Activated CD4-positive, alpha-beta T cell treated with anti-CD3 and anti-CD28 coated beads, Interleukin-2, amount 50 U/mL, for 24 hours (primary cell): ENCODE measurements at places on chromosomes 3 and 15.

- DNase-seq, result no peak
Observed at GRCh38 chr3:65796676-65797075, 242.0 kb downstream of the MAGI1 start.

DNA sequence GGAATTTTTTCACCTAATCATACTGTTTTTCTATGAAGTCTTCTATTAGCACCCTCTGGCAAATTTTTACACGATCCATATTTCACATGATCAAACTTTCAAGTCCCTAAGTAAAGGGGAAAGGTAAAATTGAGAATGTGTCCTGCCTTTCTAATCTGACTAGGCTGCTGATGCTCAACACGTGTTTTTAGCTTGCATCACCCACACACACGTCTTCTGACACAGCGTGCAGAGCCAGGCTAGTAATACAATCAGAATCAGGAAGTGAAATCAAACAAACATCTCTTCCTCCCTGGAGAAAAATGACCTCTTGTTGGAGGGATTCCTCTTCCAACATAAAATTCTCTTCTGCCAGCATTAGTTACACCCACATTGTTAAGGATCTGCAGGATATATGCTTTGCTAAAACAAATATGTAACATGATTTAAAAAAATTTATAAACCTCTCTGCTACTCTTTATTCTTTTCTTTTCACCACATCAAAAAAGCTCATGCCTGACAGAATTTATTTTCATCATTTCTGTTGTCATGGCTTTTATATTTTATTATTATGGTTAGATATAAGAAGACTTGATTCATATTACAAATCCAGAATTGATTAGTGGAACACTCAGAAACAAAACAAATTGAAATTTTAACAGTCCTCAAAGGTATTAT is 122.4 kb downstream of the RAP2B start:
- DNase-seq, result no peak

GRCh38 chr15:89514596-89515406 is 18.4 kb upstream of the RHCG start:
- DNase-seq, result no peak

- no peak for DNase-seq
Observed at GRCh38 chr3:194953291-194953690, 267.6 kb downstream of the FAM43A start.

DNA sequence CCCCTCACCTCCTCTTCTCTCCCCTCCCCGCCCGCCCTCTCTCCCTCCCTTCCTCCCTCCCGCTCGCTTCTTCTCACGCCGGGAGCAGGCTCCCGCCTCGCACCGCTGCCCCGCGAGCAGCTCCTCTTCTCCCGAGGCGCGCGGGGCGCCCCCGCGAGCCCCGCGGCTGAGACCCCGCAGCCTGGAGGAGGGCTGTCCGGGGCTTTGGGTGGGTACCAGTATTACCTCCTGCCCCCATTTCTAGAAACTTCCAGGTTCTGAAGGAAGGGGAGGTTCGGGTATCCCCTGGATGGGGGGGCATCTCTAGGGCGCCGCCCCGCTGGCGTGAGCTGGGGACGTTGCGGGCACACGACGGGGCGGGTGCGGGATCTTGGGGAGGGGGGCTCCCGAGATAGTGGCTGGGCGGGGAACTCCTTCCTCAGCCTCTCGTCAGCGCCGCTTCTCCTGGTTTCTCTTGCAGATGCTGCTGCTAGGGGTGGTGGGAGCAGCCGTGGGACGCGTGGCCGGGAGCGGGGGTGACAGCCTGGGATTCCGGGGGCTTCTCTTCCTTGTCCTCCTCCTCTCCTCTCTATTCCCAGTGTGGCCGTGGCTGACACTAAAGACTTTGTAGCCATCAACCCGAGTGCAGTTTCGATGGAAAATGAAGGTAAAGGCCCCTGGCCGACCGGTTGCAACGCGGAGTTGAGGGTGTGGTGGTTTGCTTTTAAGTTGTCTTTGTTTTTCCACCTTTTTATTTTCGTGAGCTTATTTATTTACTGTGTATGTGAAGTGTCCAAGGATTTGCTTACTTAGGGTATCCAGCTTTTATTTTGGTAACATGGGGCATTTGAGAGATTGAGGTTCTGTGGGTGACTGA is 474 bp downstream of the ATP2C1 start:
- peak; percentile 3 for DNase-seq

DNA sequence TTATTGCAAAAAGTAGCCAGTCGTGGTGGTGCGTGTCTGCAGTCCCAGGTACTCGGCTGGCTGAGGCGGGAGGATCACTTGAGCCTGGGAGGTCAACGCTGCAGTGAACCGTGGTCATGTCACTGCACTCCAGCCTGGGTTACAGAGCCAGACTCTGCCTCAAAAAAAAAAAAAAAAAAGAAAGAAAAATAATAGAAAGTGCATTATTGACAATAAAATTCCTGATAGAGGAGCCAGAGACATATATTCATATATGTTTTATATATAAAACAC is 43.6 kb upstream of the PYDC2 start:
- no peak for DNase-seq

DNA sequence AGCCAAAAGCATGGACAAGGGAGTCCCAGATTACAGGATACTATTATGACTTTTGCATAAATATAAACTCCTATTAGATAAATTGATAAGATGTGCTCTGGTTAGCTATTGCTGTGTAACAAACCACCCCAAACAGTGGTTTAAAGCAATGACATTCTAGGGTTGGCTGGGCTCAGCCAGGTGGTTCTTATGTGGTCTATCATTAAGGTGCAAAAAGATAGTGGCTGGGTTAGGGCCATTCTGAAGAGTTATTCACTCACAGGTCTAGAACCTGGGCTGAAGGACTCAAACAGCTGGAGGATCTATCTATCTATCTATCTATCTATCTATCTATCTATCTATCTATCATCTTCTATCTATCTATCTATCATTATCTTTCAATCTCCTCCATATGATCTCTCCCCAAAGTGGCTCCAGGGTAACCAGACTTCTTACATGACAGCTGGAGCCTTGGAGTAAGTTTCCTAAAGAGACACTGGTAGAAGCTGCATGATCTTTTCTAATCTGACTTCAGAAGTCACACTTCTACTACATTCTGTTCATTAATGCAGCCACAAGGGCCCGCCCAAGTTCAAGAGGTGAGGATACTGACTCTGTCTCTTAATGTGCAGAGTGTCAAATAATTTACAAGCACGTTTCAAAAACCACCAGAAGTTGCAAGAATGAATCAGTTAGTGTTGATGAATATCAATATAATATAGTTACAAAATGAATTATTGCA is 74.9 kb upstream of the XCR1 start:
- no peak for DNase-seq

DNA sequence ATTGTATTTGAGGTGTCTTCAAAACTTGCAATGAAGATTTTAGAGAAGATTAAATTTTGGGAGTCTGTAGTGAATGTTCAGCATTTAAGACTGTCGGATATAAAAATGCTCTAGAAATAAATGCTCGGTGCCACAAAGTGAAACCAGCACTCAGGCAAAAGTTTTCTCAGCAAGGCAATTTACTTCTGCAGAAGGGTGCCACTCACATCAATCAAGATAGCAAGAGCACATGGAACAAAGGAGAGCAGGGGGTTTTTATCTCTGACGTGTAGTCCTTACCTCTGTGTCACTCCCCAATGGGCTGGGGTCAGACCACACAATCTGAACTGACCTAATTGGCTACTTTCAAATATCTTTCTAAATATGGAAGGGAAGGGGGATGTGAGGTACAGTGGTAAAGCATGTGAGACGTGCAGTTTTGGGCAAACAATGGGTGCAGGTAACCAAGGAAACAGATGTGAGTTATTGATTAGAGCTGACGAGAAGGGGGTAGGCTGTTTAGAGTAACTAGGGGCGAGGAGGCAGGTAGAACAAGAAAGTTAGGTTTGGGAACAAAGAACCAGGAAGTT is 23.4 kb upstream of the FXR1 start:
- no peak for DNase-seq

DNA sequence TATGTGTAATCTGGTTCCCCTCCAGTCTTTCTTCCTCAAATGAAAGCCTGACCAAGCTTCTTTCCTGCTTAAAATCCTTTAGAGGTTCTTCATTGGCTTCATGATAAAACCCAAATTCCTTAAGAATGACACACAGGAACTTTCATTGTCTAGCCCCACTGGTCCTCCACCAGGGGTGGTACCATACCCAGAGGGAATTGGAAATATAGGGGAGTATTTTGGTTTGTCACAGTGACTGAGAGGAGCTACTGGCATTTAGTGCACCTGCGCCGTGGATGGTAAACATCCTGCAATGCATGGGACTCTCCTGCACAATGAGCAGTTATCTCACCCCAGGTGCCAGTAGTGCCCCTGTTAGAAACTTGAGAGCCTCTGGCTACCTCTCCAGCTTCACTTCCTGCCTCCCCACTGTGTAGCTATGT is 10.8 kb downstream of the ZWILCH start:
- no peak for DNase-seq

DNA sequence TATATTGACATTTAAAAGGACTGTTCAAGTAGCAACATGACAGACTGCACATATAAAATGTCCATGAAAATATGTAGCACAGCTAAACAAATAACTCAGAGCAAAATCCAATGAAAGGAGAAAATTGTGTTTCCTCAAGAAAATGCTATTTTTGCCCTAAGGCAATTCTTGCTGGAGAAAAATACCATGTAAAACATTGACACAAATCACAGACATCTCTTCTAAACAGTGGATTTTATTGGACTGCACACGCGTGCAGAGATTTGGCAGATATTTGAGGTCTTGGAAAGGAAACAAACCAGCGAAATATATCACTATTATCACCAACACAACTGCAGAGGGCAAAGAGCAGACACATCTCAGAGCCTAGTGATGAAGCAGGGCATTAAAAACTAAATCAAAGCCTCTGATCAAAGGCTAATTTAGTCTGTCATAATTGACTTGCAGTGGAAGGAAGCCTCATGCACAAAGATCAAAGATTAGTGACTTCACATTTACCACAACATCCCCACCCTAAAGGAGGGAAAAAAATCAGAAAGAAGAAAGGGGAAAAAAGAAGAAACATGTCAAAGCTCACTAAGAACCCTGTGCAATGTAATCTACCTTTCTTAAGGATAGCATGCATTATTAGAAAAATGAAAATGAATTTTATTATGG is 52.4 kb downstream of the CHL1 start:
- DNase-seq, result no peak

DNA sequence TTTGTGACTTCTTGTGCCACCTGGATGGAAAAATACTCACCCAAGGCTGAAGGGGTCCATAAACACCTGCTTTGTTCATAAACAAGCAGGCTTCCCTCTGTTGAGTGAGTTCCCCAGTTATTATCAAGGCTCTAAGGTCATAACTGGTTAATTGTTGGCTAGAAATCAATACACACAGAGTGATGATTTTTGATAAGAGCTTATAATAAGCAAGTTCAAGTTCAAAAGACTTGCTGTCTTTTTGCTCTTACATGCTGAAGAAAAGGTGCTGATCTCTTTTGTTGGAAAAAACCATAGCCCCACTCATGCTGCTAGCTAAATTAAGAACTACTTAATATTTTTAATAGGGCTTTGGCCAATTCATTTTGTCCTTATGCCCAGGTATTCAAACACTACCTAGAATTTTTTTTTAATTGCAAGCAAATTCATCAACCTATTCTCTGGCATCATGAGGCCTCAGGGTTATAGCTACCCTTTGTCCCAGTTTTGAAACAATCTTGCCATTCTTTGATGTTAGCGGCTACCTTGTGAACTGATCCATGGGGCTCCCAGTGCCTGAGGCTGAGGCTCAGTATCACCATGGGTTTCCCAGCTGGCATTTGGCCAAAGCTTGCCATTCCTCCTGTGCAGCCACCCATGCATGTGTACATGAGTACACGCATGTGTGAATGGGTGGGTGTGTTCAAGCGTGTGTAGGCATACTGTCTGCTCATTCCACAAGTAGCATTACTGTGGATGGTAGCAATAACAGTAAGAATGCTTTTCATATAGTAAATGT is 127.6 kb upstream of the LPP start:
- DNase-seq, result no peak

- DNase-seq, result no peak
Observed at GRCh38 chr3:58534592-58535494, 2.1 kb downstream of the ACOX2 start.

GRCh38 chr3:135621184-135621920 is 344.2 kb upstream of the PPP2R3A start:
- DNase-seq, result no peak

DNA sequence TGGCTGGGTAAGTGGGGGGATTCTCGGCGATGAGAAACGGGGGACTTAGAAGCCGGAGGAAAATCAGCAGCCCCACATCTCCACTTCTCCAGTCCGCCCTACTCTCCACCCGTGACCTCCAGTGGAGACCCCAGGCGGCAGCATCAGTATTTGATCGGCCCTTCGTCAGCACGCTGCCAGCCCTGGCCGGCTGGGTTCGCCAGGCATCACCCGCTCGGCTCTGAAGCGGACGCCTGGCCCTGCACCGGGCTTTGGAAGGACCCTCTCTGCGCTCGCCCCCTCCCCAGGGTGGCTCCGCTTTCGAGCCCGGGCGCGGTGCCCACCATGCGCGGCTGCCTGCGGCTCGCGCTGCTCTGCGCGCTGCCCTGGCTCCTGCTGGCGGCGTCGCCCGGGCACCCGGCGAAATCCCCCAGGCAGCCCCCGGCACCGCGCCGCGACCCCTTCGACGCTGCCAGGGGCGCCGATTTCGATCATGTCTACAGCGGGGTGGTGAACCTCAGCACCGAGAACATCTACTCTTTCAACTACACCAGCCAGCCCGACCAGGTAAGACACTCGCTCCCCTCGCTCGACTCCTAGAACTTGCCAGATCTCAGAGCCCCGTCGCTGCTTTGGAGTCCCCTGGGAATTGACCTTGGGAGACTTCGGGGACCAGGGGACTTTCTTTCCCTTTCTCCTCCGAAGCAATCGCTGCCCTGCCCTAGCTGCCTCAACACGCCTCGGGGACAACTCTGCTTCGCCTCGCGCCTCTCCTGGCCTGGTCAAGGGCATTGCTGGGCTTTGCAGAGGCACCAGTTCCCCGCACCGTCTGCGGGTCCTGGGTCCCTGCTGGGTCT is 561 bp downstream of the SIDT1 start:
- DNase-seq, result peak; percentile 16

DNA sequence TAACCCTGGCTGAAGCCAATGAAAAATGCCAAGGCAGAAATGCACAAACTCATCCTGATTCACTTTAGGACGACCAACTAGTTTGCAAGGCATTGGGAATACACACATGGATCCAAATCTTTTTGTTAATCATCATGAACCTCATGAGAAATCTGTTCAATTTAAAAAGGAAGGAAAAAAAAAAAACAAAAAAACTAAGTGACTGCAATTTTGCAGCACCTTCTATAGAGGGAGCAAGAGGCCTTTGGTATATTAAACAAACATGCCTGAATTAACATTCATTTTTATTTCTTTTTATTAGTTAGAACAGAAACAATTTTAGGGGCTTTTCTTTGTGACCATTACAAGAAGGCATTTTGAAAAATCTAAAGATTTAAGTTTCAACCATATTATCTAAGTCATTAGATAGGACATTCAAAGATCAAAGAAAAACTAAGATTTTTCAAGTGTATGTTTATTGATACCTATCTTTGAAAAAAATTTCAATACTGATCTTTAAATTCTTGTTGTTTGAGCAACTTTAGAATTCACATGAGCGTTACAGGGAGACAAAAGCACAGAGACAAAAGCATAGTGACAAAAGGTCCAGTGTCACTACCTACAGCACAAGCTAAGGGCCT is 182.4 kb downstream of the CBLB start:
- no peak for DNase-seq

GRCh38 chr3:58492494-58492905 is 604 bp downstream of the KCTD6 start:
- DNase-seq, result no peak
